ENCODE measurements at places on chromosomes 7 and 10.
A peak's percentile ranks its signal among the peaks of the same experiment; 100 is the strongest.

DNA sequence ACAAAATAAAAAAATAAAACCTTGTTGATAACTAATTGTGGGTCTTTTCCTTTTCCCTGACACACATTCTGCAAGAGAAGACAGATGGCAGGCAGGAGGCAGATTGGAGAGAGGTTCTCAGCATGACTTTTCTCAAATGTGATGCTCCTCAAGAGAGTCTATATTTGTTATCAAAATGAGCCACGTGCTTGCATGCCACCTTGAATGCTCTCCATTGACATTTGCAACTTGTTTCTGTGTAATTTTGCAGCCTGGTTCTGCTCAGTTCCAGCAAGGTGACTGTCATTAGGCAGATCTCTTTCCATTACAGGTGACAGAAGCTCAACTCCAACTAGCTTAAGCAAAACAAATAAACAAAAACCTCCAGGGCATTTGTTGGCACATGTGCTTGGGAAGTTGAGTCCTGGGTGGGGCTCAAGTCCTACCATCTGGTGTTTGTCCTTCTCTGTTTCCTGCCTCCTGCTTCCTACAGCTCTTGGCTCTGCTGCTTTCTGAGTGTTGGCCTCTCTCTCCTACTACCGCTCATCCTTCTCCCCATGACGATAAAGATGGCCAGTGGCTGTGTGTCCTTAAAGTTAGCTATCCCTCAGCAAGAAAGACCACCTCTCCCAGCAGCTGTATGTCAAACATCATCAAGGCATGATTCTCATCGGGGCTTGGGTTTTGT is 56.7 kb downstream of the GRK5 start:
- DNase-seq: no peak

DNA sequence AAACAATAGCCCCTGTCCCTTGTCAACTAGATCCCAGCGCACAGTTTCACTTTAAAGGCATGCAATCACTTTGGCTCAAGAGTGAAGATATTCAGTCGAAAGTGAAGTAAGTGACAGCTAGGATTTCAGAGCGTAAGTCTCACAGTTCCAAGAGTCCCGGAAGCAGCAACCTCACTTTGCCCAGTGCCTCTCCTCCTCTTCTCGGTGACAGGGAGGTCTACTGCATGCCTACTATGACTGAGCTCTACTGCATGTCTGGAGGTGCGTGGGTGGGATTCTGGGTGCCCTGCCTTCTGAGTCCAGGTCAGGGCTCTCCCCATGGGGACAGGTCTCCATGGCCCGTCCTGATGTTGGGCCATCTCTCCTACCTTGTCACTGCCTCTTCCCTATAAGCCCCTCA is 17.0 kb downstream of the PRKCQ start:
- no peak for DNase-seq

DNA sequence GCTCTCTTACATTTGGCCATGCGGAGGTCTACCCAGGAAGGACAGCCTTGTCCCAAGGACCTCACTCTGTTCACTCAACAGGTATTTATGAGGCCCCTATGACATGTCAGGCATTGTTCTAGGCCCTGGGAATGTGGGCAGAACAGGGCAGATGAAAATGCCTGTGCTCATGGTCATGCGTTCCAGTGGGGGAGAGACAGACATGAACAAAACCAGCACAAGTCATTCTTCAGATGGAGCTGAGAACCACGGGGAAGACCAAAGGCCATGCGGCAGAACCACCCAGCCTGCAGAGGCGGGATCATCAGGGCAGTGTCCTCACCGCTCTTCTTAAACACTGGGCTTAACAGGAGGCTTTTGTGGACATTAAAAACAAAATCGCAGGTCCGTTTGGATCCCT is 636.1 kb downstream of the SDK1 start:
- no peak for DNase-seq

- no peak for DNase-seq
These were observed 69.6 kb upstream of the HPS1 start for GRCh38 chr10:98516352-98516751.

- no peak for DNase-seq
These were observed 17.3 kb downstream of the ANTXRL start for GRCh38 chr10:46304062-46304461.

DNA sequence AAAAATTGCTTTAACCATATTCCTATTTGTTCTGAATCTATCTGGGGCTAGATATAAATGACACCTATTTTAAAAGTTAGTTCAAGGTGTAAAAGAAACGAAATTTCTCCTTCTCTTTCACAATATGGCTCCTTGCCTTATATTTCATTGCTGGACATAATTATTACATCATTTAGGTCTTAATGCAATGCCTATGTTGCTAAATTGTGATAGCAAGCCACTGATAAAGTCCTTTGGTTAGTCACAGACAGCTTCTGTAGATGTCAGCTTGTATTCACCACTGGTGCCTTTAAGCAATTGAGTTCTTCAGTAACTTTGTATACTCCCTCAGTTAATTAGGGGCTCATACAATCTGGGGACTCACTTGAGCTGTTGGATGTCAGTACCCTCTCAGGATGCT is 1236.6 kb downstream of the GATA3 start:
- no peak for DNase-seq

GRCh38 chr10:110762849-110763211 is 108.9 kb upstream of the PDCD4 start:
- DNase-seq: no peak

GRCh38 chr7:50962962-50963374 is 180.3 kb upstream of the GRB10 start:
- DNase-seq: peak; percentile 43

GRCh38 chr10:1440897-1441296 is 296.4 kb downstream of the ADARB2 start:
- DNase-seq: no peak

DNA sequence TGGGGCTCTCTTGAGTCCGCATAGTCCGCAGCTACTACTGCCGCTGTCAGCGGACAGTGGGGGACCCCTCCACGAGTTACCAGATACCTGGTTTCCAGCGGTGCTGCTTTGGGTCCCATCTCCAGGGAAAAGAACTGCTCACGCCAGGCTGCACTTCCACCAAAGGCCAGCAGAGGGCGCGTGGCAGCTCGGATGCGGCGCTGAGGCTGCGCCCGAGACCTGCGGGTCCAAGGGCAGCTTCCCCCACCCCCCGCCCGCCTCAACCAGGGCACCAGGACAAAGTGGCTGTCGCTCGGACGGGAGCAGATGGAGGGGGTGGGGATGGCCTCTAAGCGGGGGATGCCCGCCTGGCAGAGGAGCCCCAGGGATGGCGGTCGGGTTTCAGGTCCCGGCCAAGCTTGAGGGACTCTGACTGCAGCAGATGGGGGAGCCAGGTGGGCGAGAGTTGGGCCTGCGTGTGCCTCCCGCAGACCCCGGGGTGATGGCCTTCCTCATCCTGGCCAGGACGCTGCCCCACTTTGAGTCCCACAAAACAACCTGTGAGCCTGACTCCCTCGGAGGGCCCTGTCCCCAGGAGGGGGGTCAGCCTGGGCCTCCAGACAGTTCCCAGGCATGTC is 23.8 kb upstream of the ZNF735 start:
- no peak for DNase-seq

DNA sequence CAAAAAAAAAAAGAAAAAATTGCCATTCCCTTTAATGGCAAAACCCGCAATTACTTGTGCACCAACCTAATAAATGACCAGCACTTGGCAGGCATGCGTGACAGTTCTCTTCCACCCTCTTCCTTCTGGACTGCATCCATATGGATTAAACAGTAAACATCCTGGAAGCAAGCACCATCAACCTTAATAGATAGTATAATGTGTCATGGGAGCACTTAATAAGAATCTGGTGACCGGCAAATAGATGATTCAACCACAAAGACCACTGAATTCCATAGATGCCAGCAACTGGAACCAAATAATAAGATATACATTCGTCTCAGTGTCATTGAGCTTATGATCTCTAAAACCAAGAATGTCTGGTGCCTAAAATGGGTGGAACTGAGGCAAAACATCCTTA is 610.2 kb downstream of the CALN1 start:
- DNase-seq: no peak

- DNase-seq: no peak
These were observed 463.9 kb downstream of the PARD3 start for GRCh38 chr10:34351161-34351560.

DNA sequence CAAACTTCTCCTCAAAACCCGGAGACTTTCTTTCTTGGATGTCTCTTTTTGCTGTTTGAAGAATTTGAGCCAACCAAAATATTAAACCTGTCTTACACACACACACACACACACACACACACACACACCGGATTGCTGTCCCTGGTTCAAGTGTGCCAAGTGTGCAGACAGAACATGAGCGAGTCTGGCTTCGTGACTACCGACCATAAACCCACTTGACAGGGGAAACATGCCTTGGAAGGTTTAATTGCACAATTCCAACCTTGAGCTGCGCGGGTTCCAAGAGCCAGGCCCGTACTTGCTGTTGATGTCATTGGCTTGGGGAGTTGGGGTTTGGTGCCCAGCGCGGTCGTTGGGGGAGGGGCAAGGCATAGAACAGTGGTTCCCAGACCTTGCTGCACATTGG is 1.7 kb downstream of the EGFR start:
- DNase-seq: no peak

DNA sequence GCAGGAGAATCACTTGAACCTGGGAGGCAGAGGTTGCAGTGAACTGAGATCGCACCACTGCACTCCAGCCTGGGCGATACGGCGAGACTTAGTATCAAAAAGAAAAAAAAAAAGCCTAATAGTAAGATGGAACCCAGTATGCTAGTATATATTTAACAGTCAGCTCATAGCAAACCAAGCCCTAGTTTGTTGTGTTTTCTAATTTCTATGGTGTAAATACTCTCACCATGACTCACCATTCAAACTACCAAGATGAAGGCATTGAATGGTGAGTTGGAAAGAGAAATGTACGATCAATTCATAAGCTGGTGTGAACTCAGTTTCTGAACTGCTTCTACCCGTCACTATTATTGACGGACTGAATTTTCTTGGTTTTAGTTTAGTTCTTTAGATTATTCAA is 173.7 kb upstream of the KAT6B start:
- no peak for DNase-seq

DNA sequence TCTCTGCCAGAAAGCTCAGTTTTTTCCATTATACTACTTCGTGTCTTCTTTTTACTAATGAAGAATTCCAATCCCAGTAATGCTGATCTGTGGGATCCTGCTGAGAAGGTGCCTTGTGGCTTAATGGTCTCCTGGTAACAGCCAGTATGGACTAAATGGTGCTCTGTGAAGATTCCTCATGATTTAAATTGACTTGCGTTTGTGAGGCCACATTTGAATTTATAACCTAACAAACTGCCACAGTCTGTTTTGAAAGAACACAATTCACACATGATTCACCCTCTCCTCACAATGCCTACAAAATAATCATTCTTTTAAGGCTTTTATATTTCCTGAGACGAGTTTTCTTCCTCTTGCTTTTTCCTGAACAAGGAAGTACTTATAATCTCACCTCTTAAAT is 140.0 kb downstream of the MBL2 start:
- no peak for DNase-seq

DNA sequence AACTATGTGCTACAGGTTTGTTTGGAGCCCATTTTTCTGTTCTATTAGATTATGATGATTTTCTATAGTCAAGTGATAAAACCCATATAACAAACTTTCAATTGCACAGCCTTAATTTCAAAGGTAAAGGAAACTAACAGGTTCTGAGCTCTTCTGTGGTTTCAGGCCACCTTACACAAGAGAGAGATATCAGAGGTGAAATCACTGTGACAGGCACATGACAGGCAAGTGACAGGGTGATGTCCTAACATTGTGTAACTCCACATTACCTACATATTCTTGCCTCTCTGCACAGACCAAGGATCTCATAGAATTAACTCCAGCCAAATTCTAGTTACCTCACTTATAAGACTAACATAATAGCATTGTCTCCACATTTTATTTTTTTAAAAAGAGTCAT is 35.0 kb downstream of the ZNF22 start:
- no peak for DNase-seq

- DNase-seq: peak; percentile 9
These were observed 103.7 kb upstream of the ZMIZ1 start for GRCh38 chr10:78964952-78965633.

DNA sequence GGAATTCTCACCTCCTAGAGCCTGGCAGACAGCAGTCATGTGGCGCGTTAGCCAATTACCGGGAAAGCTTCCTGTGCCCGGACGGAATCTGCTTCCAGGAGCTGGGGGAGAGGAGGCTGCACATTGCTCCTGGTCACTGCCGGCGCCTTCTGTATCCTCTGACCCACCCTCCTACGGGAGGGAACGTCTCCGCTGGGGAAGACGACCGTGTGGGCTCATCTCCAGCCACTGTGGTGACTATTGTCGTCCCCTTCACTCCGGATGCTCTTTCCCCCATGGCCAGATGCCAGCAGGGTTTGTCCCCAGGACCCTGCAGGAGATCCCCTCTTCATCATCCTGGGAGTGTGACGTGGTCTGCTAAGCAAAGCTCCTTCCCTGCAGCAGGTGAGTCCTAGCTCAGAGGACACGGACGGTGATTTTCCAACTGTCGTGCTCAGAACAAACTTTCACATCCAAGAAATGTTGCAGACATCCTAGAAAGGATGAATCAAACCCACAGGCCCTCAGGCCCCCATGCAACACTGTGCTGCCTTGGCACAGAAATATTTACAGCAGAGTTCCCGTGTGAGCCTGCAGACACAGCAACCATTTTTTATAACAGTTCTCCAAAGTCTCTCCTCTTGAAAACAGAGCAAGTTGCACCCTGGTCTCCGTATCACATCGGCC is 29.6 kb upstream of the FAM20C start:
- DNase-seq: no peak

GRCh38 chr10:115861864-115862263 is 411.1 kb downstream of the GFRA1 start:
- no peak for DNase-seq

GRCh38 chr10:69710008-69710888 is 80.2 kb downstream of the FAM241B start:
- no peak for DNase-seq

DNA sequence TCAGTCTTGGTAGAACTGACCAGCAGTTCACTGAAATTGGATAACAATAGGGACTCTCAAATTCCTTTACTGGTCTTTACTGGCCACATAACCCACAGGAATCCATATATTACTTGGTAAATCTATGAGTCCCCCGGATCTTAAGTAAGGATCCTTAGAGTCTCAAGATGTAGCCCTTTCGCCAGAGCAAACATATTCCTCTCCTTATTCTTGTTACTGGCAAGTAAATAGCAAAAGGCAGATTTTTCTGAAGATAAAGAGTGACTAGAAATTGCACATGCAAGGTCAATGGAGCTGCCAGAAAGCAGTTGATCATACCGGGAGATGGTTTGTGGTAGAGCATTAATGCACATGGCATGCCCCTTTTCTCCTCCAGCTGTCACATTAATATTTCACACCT is 283.0 kb downstream of the HDAC9 start:
- no peak for DNase-seq

DNA sequence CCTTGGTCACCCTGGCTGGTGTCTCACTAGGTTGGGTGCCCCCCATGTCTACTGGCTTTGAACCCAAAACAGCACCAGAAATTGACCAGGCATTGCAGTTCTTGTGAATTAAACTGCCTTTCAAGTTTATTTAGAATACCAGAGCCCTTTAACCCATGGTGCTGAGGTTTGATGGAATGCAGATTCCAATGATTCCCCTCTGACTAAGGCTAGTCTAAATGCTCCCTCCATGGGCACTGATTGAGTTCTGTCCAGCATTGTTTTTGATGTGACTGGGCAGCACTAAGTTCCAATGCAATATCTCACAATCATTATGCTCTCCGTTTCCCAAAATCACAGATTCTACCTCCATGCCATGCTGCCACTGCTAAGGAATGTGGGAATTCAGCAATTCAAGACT is 1047.4 kb upstream of the LRRN3 start:
- DNase-seq: no peak

GRCh38 chr10:77027576-77027975 is 610.0 kb downstream of the KCNMA1 start:
- DNase-seq: no peak

GRCh38 chr10:60828489-60828852 is 50.2 kb downstream of the CDK1 start:
- no peak for DNase-seq
